Fibroblast of skin of back (primary cell): ENCODE measurements at places on chromosomes 16 and 17.

GRCh38 chr17:49516180-49516579 is 21.1 kb downstream of the NGFR start:
- DNase-seq: no peak

GRCh38 chr17:7477392-7478275 is 1.8 kb downstream of the ZBTB4 start:
- DNase-seq: peak; percentile 80

GRCh38 chr16:14263011-14263410 is 191.9 kb downstream of the MRTFB start:
- no peak for DNase-seq

DNA sequence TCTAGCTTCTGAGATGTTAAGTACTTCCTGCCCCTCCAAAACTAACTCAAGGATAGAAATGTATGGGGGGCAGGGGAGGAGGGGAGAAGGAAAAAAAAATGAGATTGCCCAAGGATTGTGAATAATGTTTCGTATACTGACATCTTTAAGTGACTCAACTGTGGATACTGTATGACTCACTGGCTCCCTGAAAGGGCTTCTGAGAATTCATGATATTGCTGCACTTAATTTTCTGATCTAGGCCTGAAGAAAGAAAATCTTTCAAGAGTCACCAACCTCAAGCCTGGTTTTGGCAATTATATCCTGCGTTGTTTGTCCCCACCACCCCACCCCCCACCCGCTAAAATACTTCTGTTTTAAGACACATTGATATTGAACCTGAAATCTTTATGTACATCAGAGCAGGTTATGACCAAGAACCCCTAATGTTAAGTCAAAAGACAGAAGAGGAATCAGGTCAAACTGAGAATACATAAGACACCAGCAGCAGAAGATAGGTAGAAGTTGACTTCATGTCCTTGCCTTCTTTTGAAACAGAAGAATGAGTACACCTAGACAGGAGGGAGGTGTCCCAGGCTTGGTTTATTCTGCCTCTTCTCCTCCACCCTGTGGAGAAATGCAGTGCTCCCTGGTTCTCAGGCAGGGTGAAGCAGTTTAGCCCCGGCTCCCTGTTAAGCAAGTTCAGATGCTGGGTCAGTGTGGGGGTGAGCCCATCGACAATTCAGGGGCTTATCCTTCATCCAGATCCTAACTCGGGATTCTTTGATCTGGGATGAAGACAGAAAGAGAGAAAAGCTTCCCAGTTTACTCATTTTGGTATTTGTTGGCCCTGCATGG is 3.3 kb upstream of the FBXL20 start:
- peak; percentile 87 for DNase-seq

- no peak for DNase-seq
Observed at GRCh38 chr17:8861495-8862181, 5.8 kb downstream of the PIK3R6 start.

DNA sequence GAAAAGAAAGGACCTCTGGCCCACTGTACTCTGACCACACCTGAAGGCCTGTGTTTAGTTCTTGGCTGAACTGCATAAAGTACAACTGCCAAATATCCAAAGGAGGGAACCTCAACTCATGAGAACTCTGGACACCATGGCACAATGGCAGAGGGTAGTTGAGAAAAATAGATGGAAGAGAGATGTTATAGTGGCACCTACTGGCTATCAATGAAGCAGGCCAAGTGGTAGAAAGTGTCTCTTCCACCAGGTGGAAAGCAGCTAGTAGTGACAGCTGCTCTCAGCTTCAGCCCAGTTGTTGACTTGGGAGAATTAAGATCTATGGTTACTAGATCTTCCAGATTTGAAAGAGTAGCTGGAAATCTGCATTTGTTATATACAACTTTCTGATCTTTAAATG is 3.2 kb downstream of the MED31 start:
- no peak for DNase-seq

GRCh38 chr17:6476810-6477179 is 32.5 kb downstream of the PIMREG start:
- no peak for DNase-seq

- DNase-seq: no peak
Observed at GRCh38 chr17:40623419-40624210, 24.0 kb downstream of the SMARCE1 start.

DNA sequence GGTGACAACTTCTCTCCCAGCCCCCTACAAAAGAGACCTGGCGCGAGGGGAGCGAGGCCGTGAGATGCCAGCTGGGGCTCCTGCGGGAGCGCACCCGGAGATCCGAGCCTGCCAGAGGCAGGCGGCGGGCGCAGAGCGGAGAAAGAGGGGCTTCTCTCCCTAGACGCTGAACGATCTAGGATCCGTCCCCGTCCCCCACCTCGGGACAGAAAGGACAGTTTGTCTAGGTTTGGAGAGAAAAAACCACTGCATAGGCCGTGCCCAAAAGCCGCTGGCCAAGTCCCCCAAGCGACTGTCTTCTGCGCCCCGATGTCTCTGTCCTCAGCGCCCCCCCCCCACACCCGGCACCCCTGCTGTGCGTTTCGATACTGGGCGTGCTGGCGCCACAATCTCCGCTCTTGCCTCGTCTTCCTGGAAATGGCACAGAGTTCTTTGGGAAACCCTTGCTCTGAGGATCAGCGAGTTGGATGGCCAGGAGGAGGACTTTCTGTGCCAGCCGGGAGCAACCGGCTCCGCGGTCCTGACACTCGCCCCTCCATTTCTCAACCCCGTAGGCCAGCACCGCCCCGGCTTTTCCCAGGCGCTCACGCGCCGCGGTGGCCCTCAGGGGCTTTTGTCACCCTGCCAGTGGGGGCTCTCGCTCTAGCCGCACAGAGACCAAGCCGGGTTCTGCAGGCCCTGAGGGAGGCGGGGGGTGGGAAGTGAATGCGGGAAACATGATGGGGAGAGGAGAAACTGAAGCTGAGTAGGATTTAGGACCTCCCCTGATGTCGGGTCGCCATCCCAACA is 1.0 kb downstream of the SSTR2 start:
- no peak for DNase-seq

- DNase-seq: no peak
Observed at GRCh38 chr16:67931712-67932461, at the start of gene CTRL. CTRL (minus strand) TSS chr16:67931862; CDS start chr16:67931852, 10 bp downstream.

GRCh38 chr16:76182041-76182635 is 95.1 kb upstream of the CNTNAP4 start:
- no peak for DNase-seq

GRCh38 chr17:30530346-30531025 is 53.3 kb downstream of the GOSR1 start:
- peak; percentile 79 for DNase-seq
